Aorta (tissue), 5 donors: ENCODE measurements at places on chromosomes 3 and 15.

DNA sequence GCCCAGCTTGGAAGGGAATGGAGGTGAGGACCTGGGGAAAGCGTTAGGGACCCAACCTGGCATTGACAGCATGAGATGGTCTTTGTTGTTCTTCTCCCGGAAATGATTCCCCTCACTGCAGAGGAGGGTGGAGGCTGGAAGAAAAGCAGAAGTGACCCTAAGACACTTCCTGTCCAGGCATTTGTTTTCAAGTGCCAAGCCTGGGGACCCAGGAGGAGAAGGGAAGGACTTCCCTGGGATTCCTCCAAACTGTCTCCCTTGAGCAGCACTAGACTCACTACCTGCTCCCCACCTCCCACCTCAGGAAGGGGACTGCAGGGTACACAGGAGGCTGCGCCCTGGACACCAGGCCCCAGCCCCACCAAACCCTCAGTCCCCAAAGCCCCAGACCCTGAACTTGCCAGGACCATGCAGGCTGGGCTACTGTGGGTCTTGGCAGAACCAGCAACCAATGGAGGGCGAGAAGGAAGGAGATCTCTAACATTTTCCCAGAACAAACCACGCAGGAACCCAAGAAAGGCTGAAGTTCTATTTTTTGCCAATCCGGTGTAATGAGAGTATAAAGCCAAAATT lies 9.8 kb upstream of the VIPR1 start:
- peaks cover 3% of the 10 kb centered on the region for H3K4me1 ChIP-seq
- H3K36me3 ChIP-seq: no peaks in the 10 kb centered on the region
- H3K27me3 ChIP-seq: no peaks in the 10 kb centered on the region
- DNase-seq: no peak
- no peak overlapping the region for H3K27ac ChIP-seq

DNA sequence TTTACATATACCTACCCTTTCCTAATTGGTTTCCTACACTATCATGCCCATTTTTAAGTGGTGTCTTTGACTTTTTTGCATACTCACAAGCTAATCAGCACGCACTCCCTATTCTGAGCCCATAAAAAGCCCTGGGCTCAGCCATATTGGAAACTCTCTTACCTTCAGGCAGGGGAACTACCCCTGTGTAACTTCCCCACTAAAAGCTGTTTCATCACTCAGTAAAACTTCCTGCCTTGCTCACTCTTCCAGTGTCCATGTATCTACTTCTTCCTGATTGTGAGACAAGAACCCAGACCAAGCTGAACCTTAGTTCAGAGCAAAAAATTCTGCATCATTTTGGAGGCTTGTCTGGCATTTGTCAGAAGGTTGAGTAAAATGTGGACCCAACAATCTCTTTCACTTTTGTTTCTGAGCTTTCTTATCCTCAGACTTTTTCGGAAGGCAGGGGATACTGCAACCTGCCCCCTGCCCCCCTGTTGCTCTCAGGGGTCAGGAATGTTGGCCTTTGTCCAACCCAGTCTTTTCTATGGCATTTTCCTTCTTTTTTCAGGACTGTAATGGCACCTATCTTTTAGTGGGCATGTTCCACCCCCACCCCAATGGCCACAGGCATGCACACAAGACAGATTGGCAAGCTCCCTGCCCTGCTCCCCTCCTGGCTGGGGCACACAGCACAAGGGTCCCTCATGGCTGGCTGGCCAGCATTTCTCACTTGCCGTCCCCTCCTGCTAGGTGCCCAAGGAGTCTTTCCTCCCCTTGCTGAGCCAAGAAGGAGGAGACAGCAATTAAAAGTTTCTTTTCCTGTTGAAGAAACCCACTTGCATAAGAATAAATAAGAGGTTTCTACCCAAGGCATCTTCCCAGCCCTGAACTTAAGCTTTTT lies 26.3 kb upstream of the TMEM45A start:
- no peaks in the 10 kb centered on the region for H3K27me3 ChIP-seq
- no peak overlapping the region for H3K27ac ChIP-seq
- H3K4me3 ChIP-seq: no peak overlapping the region
- no peak for DNase-seq
- no peaks in the 10 kb centered on the region for H3K36me3 ChIP-seq

- H3K27me3 ChIP-seq: no peaks in the 10 kb centered on the region
- peaks cover 3% of the 10 kb centered on the region for H3K4me1 ChIP-seq
- no peak overlapping the region for H3K4me3 ChIP-seq
- H3K36me3 ChIP-seq: no peaks in the 10 kb centered on the region
- no peak for DNase-seq
Observed at GRCh38 chr3:115666920-115667737, 43.8 kb downstream of the GAP43 start.

DNA sequence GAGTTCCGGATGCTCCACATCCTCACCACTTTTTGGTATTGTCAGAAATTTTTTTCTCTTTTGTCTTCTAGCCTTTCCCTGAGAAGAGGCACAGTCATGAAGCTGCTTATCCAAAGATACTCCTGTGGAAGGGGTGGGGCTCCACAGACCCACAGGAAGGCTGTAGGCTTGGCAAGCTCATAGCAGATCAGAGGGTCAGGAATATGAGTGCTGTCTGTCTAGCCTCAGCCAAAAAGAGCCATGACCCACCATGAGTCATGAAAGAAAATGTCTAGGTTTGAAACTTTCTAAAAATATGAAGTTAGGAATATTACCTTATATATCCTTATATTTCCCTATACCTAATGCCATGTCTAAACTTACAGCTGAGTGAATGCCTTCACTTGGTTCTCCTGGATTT lies 118.2 kb upstream of the THBS1 start:
- H3K36me3 ChIP-seq: no peaks in the 10 kb centered on the region
- H3K4me1 ChIP-seq: no peaks in the 10 kb centered on the region
- no peaks in the 10 kb centered on the region for H3K27me3 ChIP-seq

DNA sequence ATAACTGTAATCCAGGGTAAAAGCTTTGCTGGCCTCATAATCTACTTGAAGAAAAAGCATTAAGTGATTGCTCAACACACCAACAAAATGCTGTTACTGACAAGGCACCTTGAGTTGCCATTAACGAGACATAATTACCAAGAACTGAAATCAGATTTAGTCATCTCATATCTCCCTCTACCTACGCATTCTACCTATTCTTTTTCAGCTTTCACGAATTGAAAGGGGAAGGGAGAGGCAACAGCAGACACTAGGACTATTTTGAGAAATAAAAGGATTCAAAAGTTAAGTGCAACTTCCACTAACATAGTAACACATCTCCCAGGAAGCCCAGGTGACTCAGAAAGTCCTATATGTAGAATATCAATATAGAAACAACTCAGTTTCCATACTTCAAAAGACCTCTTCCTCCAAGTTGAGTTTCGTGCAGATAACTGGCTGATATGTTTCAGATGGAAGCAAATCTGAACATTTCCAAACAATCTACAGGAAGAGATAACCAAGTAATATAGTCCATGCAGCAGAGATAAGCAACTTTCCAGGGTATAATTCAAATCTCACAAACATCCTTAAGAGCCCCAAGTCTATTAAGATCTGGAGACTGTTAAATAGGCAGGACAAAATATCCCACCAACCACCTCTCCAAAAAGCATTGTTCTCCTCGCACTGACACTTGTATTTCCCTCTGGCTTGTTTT lies 1.9 kb downstream of the OSBPL10 start:
- no peaks in the 10 kb centered on the region for H3K27me3 ChIP-seq
- H3K4me3 ChIP-seq: no peak overlapping the region
- no peak for DNase-seq

DNA sequence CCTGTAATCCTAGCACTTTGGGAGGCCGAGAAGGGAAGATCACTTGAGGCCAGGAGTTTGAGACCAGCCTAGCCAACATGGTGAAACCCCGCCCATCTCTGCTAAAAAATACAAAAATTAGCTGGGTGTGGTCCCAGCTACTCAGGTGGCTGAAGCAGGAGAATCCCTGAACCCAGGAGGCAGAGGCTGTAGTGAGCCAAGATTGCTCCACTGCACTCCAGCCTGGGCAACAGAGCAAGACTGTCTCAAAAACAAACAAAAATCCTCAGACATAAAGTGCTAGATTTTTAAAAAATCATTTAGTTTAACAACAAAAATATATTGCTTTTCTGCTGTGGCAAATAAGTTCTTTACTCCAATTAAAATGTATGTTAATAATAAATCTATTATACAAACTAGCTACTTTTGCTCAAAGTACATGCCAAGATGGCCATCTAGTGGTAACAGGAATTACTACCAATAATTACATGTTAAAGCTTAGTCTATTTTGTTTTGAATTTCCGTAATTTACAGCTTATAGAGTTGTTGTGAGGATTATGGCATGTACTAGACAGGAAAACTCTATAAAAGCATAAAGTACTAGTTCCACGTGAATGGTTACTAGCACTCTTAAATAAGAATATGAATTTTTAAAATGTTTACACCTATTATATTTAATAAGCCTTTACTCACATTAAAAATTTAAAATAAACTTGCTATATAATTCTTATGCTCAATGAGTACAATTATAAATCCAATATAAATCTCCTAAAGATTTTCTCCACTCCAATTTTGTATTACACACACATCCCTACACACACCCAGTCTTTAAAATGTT lies 39.0 kb downstream of the GABPB1 start:
- no peak overlapping the region for H3K4me3 ChIP-seq
- no peaks in the 10 kb centered on the region for H3K27me3 ChIP-seq
- no peaks in the 10 kb centered on the region for H3K36me3 ChIP-seq
- no peak for DNase-seq
- H3K4me1 ChIP-seq: no peaks in the 10 kb centered on the region
- H3K27ac ChIP-seq: no peak overlapping the region

- no peaks in the 10 kb centered on the region for H3K4me1 ChIP-seq
- H3K27me3 ChIP-seq: no peaks in the 10 kb centered on the region
- no peak overlapping the region for H3K4me3 ChIP-seq
- no peak overlapping the region for H3K27ac ChIP-seq
Observed at GRCh38 chr3:25888892-25889524, 99.1 kb downstream of the OXSM start.

- H3K4me3 ChIP-seq: no peak overlapping the region
- H3K27ac ChIP-seq: no peak overlapping the region
- H3K4me1 ChIP-seq: no peaks in the 10 kb centered on the region
- H3K27me3 ChIP-seq: no peaks in the 10 kb centered on the region
- no peaks in the 10 kb centered on the region for H3K36me3 ChIP-seq
Observed at GRCh38 chr3:56989169-56989976, 71.1 kb upstream of the SPATA12 start.

GRCh38 chr3:60742606-60743145 lies 508.6 kb downstream of the FHIT start:
- H3K4me1 ChIP-seq: peaks cover 2% of the 10 kb centered on the region
- H3K27ac ChIP-seq: no peak overlapping the region
- no peak overlapping the region for H3K4me3 ChIP-seq
- DNase-seq: no peak
- no peaks in the 10 kb centered on the region for H3K36me3 ChIP-seq
- H3K27me3 ChIP-seq: no peaks in the 10 kb centered on the region

GRCh38 chr3:188706176-188706575 lies 465.6 kb upstream of the TPRG1 start:
- H3K4me3 ChIP-seq: no peak overlapping the region
- H3K27ac ChIP-seq: no peak overlapping the region
- no peak for DNase-seq
- no peaks in the 10 kb centered on the region for H3K36me3 ChIP-seq
- H3K27me3 ChIP-seq: no peaks in the 10 kb centered on the region

DNA sequence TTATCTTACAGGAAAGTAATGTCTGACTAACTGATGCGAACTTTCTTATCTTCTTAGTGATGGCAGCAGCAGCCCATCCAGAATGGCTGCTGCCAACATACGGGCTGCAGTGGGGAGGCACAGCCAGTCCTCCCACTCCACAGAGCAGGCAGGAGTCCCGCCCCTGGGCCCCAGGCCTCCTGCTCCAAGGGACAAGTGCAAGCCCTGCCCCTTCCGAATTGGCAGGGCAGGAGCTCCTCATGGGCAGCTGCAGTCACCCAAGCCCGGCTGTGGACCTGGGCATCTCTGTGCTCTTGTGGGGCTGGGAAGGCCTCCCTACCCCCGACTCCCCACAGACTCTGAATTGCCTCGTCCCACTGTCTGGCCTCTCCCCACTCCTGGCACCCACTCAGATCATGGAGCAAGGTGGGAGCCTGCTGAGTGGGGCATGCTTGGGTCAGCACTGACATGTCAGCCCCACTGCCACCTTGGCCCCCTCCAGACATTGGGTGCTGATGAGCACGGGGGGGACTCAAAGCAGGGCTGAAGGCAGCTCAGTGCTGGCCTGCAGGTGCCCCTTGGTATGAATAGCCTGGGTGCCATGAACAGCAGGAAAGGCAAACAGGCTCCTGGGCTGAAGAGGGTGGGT lies 618.9 kb upstream of the KCNMB2 start:
- DNase-seq: no peak
- H3K4me1 ChIP-seq: no peaks in the 10 kb centered on the region
- no peak overlapping the region for H3K4me3 ChIP-seq
- H3K36me3 ChIP-seq: no peaks in the 10 kb centered on the region
- no peak overlapping the region for H3K27ac ChIP-seq
- no peaks in the 10 kb centered on the region for H3K27me3 ChIP-seq

- H3K36me3 ChIP-seq: no peaks in the 10 kb centered on the region
- H3K27ac ChIP-seq: no peak overlapping the region
- no peak for DNase-seq
- no peaks in the 10 kb centered on the region for H3K27me3 ChIP-seq
- H3K4me3 ChIP-seq: no peak overlapping the region
Observed at GRCh38 chr15:78035321-78035751, 42.2 kb downstream of the TBC1D2B start.

DNA sequence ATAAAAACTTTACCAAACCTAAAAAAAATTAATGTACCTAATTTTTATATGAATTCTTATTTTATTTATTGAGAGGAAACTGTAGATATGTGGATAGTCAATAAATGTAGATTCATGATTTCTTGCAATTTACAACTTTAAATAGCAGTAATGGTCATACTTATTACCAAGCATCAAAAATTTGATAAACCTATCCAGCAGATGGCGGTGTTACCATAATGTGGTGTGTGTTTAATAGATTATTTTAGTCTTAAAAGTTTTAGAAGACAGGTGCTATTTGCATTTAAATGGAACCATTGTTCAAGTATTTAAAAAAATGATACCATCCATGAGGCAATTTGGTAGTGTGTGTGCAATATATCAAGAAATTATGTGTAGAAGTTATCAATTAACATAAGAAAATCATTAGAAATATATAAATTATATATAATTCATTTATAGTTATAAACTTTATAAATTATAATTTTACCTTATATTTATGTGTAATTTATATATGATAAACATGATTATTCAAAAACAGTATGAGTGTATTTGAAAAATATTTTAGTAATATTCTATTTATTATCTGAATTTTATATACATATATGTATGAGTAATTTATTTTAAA lies 176.0 kb upstream of the BCHE start:
- H3K36me3 ChIP-seq: no peaks in the 10 kb centered on the region
- no peak for DNase-seq
- H3K4me3 ChIP-seq: no peak overlapping the region
- no peak overlapping the region for H3K27ac ChIP-seq
- no peaks in the 10 kb centered on the region for H3K4me1 ChIP-seq
- no peaks in the 10 kb centered on the region for H3K27me3 ChIP-seq

DNA sequence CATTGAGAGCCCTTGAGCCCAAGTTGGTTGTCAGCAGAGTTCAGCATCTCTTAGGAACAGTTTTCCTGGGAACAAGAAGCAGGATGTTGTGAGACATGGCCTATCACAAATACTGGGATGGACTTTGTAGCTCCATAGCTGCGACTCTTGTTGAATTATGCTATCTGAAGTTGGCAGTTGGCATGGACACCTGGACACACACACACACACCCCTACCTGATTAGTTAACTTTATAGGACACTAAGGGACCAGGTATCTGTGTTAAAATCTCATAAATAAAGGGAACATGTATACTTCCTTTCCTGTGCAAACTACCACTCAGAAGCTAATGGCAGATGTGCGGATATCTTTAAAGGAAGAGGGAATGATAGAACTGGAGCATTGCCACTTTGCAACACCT lies 10.2 kb upstream of the CHRNA7 start:
- H3K27ac ChIP-seq: no peak overlapping the region
- no peak for DNase-seq
- no peak overlapping the region for H3K4me3 ChIP-seq
